NCI-H2029 (cell line): ENCODE measurements at places on chromosomes 6 and 20.

DNA sequence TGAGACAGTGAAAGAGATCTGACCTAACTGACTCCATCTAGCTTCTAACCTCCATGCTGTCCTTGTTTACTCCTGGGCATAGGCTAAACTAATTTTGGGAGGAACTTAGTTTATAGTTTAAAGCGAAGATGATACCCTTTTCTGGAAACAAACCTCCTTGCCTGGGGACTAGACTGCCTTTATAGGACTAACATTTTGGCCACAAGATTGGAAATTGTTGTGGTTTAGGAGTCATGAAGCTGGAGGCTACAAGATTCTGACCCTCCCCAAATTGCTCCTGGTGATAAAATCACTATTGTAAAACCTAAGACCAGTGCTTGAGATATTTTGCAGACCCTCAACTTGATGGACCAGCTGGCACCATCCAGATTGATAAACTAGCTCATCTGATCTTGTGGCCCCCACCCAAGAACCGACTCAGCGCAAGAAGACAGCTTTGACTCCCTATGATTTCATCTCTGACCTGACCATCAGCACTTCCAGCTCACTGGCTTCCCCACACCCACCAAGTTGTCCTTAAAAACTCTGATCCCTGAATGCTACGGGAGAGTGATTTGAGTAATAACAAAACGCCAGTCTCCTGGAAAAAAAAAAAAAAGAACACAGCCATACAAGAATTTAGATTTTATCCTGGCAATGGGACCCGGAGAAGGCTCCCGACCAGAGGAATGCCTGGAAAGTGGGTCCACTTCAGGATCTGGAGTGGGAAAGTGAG lies 63.0 kb downstream of the ABHD12 start:
- DNase-seq, result no peak

GRCh38 chr20:48794360-48794759 lies 33.4 kb downstream of the PREX1 start:
- no peak for DNase-seq

DNA sequence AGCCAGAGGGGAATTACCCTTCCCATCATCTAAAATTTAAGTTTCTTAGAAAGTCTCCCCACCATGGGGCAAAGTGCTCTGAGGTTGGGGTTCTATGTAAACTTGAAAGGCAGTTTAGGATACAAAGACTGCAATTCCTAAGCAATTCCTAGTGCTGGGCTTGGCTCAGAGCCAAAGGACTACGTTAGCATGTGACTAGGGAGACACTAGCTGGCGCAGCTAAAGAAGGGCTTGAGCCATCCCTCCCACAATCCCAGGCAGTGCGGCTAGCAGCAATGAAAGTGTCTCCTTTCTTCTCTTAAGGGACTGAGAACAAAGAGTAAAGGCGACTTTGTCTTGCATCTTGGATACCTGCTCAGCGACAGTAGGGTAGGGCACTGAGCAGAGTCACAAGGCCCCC lies 306.6 kb upstream of the FKBP1C start:
- DNase-seq, result no peak

- no peak for DNase-seq
Observed at GRCh38 chr6:36897609-36898008, 11.9 kb downstream of the C6orf89 start.

DNA sequence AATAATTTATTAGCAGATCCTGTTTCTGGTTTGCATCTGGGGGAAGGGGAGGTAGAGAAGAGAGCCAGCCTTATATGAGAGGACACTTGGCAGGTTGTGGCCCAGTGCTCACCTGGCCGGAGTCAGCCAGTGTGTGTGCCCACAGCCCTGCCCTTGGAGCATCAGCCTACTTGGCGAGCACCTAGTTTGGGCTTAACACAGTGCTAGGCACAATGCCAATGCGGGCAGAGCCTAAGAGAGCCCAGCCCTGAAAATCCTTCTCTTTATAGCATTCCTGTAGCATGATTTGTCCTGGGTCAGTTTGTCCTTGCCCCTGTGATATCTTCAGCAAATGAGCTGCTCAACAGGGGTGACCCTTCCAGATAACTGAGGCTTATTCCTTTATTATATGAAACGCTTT lies 73.0 kb downstream of the SLX4IP start:
- DNase-seq, result no peak

DNA sequence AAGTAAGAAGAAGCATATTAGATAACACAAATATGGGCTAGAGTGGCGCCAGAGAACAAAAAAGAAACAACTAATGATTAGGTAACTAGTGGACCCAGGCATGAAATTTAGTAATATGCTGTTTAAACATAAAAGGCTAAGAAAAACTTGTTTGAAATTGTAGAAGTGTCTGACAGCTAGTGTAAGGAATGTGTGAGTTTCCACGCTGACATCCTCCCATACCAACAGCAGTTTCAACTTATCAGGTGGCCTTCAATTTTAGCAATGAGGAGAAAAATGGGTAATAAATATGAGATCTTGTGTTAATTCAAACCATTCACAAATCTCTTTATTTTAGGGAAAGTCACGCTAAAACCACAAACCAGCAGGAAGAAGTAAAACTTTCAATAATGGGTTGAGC lies 440.2 kb upstream of the FLRT3 start:
- DNase-seq, result no peak

- DNase-seq, result no peak
Observed at GRCh38 chr6:74071214-74071613, 375.2 kb downstream of the CD109 start.

DNA sequence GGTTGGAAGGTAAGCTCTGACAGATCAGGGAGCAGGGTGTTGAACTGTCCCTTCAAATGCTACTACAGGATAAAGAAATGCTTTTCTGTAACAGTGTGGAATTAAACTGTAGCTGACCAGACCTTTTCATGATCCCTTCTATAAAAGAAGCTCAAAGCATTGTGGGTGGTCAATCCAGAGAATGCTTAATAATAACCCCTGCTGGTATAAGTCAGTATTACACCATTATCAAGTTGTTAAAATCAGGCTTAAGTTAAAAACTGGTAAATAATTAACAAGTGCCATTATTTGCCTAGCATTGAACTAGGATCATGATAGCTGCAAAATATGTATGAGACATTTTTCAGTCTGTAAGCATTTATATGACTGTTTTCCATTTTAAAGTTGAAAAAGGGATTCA lies 468.9 kb downstream of the PKHD1 start:
- DNase-seq, result no peak
